ENCODE measurements at places on chromosomes 16 and 17. TPM values are rescaled to one million over a fixed set of nuclear protein-coding genes. Genes with fewer than 3 reads are reported as not detected.

DNA sequence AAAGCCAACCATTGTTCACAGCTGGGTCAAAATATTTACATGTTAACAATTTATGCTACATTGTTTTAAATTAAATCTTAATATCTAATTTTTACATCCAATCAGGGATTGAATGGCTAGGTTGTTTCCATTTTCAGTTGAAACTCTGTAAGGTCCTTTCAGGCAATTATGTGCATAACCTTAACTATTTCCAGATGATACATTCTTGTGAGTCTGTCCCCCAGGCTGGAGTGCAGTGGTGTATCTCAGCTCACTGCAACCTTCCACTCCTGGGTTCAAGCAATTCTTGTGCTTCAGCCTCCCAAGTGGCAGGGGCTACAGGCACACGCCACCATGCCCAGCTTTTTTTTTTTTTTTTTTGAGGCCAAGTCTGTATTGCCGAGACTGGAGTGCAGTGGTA is 10.4 kb downstream of the CDC42EP4 start:
- no peak for DNase-seq

- no peak for DNase-seq
Observed at GRCh38 chr17:10776381-10776780, 27.5 kb downstream of the TMEM238L start.

- no peak for DNase-seq
Observed at GRCh38 chr16:49269201-49269600, 12.4 kb downstream of the CBLN1 start.

GRCh38 chr16:57258910-57259475 is 13.9 kb downstream of the ARL2BP start:
- peak; percentile 74 for DNase-seq

Gene FSCN2
- total RNA-seq: 1.8 TPM

Gene ARL5C
- not detected for total RNA-seq

Gene BAIAP3
- total RNA-seq: 5.4 TPM

All from lower leg skin (tissue), 4 donors.